Activated CD4-positive, alpha-beta T cell treated with anti-CD3 and anti-CD28 coated beads for 48 hours (primary cell): ENCODE measurements at places on chromosomes 1 and 21.

GRCh38 chr1:226921504-226921903 lies 18.6 kb upstream of the COQ8A start:
- no peak for DNase-seq

- no peak for DNase-seq
Observed at GRCh38 chr1:232445361-232446106, 184.4 kb downstream of the SIPA1L2 start.

DNA sequence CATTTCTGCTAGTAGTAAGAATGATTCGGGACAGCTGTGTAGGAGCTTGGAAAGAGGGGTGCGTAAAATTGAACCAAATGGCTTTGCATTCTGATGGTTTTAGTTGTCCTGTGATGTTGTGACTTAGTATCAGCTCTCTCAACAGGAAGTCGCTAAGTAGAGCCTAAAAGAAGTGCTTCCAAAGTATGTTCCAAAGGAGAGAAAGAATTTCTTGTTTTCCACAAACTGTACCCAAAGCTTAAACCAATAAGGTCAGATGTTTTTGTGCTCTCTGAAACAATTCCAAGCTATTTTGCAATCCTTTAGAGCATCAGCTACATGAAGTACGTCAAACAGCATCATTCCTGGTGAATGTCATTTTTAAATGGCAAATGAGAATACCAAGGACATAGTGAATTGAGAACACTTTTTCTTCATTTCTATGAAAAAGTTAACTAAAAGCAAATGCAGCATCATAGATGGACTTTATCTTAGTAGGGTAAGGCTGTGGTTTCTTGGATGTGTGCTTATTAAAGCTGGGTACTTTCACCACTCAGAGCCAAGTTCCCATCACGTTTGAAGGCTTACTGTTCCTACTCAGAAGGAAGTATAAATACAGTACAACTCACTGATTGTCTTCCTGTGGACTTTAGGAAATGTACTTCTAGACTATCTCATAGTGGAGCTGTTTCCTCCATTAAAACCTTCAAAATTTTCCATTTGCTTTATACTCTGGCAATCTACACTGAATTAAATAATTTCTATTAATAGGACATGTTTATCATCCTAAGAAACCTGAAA lies 148.6 kb downstream of the C1orf21 start:
- no peak for DNase-seq

GRCh38 chr1:42173961-42174735 lies 9.6 kb upstream of the GUCA2A start:
- DNase-seq = no peak

DNA sequence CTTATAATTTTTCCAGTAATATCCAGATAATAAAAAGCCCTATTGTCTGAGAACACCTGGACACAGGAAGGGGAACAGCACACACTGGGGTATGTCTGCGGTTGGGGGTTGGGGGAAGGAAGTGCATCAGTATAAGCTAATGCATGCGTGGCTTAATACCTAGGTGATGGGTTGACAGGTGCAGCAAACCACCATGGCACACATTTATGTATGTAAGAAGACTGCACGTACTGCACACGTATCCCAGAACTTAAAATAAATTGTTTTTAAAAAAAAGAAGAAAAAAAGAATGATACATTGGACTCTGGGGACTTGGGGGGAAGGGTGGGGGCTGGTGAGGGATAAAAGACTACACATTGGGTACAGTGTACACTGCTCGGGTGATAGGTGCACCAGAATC lies 144.9 kb upstream of the C1orf174 start:
- DNase-seq = no peak

DNA sequence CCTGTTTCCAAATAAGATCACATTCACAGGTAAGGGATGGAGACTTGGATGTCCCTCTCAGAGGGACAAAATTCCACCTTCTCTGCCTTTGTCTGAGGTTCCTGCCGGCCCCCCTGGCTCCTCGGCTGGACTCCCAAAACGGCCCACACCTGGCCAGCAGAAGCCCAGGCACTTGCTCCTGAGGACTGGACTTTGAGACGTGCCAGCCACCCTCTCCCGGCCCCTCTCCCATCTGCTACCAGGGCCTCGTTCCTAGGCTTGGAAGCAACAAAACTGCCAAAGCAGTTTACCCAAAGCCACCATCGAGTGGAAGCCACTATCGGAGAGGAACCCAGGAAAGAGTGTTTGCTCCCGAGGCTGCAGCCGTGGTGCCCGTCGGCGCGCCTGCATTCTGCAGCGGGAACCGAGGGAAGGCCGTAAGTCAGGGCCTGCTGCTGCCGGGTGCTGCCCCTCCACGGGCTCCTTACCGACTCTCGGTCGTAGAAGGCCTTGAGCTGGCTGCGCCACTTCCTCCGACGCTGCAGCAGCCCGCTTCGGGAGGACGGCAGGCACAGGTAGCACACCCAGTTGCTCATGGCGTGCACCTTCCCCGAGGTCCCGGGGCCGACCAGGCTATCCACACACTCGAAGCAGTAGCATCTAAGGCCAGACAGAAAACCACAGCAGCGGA lies 3.5 kb downstream of the DNMT3L start:
- no peak for DNase-seq
